RWPE1 (cell line): ENCODE measurements at places on chromosomes 1 and 21.

- no peak for DNase-seq
These were observed 26.2 kb downstream of the VASH2 start for GRCh38 chr1:212976586-212976985.

- no peak for DNase-seq
These were observed 13.8 kb downstream of the CNIH3 start for GRCh38 chr1:224629965-224630364.

DNA sequence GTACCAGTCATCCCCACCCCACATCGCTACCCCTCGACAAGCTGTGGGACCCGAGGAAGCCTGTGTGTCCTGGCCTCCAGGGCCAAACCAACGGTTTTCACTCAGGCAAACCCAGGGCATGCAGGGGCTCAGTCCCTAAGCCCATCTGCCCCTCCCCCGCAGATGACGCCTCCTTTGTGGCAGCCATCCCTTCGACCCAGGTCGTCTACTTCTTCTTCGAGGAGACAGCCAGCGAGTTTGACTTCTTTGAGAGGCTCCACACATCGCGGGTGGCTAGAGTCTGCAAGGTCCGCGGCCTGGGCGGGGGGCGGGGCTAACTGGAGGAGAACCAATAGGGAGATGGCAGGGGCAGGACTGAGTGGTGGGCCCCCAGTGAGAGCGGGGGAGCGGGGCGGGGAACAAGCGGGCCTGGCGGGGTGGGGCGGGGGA, 7.4 kb downstream of the SEMA4A start:
- DNase-seq = no peak

GRCh38 chr1:25131794-25132193, 100.5 kb downstream of the SYF2 start:
- DNase-seq = no peak

GRCh38 chr1:156882543-156882942, 11.0 kb upstream of the PEAR1 start:
- no peak for DNase-seq

DNA sequence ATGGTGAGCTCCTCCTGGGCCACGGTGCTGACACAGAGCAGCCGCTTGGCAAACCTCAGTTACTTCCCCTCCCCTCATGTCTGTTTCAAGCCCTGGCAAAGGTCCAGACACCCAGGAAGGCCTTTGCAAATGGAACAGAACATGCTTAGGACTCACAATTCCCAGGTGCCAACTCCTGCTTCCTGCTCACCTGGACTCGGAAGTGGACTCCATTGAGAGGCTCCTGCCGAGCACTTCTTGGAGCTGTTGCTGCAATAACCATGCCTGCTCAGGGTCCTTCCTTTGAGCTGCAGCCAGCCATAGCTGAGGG, 10.7 kb downstream of the DCST2 start:
- no peak for DNase-seq
